ENCODE measurements at places on chromosomes 6 and 20. TPM values are rescaled to one million over a fixed set of nuclear protein-coding genes. Genes with fewer than 3 reads are reported as not detected.

Gene FGD2
- 0.44 TPM for total RNA-seq

Gene CYP21A2
- 1.4 TPM for total RNA-seq

Gene GMDS
- 38.8 TPM for total RNA-seq

Gene SLCO4A1
- total RNA-seq, result 15.2 TPM

Gene CFAP61
- total RNA-seq, result 0.18 TPM

Gene IMPG1
- not detected for total RNA-seq

Gene LY6G6D
- not detected for total RNA-seq

Gene NRM
- total RNA-seq, result 31.2 TPM

Gene TCF21
- 0.14 TPM for total RNA-seq

- H3K4me1 ChIP-seq, result peaks cover 49% of the 10 kb centered on the region
- peaks cover 99% of the 10 kb centered on the region for H3K36me3 ChIP-seq
- H3K27me3 ChIP-seq, result no peaks in the 10 kb centered on the region
- peak overlapping the region; percentile 98 for H3K4me3 ChIP-seq
Observed at GRCh38 chr6:36599791-36600209, 5.6 kb downstream of the SRSF3 start.

DNA sequence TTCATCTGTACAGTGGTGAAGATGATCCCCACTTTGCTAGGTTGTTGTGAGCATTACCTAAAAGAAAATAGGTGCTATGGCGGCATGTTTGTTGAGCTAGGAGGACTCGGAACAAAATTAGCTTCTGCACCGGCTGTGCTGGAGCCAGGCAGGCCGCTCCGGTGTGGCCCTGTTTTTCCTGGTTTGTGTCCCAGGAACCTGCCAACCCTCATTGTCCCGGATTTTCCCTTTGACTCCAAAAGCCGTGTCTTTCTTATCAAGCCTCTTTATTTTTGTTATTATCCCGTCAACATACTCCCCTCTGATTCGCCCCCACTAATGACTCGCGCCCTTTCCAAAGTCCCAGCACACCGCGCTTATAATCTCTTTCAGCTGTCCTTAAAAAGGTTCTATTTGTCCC, 117.0 kb downstream of the MYLK4 start:
- H3K36me3 ChIP-seq, result no peaks in the 10 kb centered on the region
- H3K27me3 ChIP-seq, result peaks cover 27% of the 10 kb centered on the region
- H3K4me3 ChIP-seq, result peak overlapping the region; percentile 63
- DNase-seq, result no peak
- peaks cover 32% of the 10 kb centered on the region for H3K4me1 ChIP-seq

- no peak overlapping the region for H3K27ac ChIP-seq
- peaks cover 10% of the 10 kb centered on the region for H3K4me1 ChIP-seq
- no peak for DNase-seq
- H3K27me3 ChIP-seq, result no peaks in the 10 kb centered on the region
- H3K36me3 ChIP-seq, result 0 out of 2 replicates have a peak, but pooled peaks cover 4% of the 10 kb centered on the region
Observed at GRCh38 chr6:107305391-107305790, 154.0 kb downstream of the PDSS2 start.

GRCh38 chr6:137811121-137811915, 55.7 kb upstream of the TNFAIP3 start:
- H3K27me3 ChIP-seq, result no peaks in the 10 kb centered on the region
- no peak overlapping the region for H3K4me3 ChIP-seq
- peak overlapping the region; percentile 38 for H3K27ac ChIP-seq
- no peak for DNase-seq

DNA sequence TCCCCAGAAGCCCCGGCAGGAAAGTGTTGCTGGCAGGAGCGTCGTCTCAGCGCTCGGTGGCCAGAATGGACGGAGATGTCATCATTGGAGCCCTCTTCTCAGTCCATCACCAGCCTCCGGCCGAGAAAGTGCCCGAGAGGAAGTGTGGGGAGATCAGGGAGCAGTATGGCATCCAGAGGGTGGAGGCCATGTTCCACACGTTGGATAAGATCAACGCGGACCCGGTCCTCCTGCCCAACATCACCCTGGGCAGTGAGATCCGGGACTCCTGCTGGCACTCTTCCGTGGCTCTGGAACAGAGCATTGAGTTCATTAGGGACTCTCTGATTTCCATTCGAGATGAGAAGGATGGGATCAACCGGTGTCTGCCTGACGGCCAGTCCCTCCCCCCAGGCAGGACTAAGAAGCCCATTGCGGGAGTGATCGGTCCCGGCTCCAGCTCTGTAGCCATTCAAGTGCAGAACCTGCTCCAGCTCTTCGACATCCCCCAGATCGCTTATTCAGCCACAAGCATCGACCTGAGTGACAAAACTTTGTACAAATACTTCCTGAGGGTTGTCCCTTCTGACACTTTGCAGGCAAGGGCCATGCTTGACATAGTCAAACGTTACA, 817 bp downstream of the GRM1 start:
- H3K27me3 ChIP-seq, result peaks cover 55% of the 10 kb centered on the region
- H3K27ac ChIP-seq, result no peak overlapping the region
- peak overlapping the region; percentile 80 for H3K4me3 ChIP-seq
- DNase-seq, result no peak
- H3K36me3 ChIP-seq, result no peaks in the 10 kb centered on the region

- H3K4me3 ChIP-seq, result no peak overlapping the region
- H3K27ac ChIP-seq, result no peak overlapping the region
- H3K27me3 ChIP-seq, result no peaks in the 10 kb centered on the region
- H3K4me1 ChIP-seq, result peaks cover 27% of the 10 kb centered on the region
Observed at GRCh38 chr20:18666803-18667415, 79.1 kb downstream of the DTD1 start.

- 0 out of 2 replicates have a peak, but pooled peaks cover 7% of the 10 kb centered on the region for H3K4me1 ChIP-seq
- no peak overlapping the region for H3K4me3 ChIP-seq
- no peak overlapping the region for H3K27ac ChIP-seq
Observed at GRCh38 chr6:74607934-74608333, 597.9 kb downstream of the COL12A1 start.

DNA sequence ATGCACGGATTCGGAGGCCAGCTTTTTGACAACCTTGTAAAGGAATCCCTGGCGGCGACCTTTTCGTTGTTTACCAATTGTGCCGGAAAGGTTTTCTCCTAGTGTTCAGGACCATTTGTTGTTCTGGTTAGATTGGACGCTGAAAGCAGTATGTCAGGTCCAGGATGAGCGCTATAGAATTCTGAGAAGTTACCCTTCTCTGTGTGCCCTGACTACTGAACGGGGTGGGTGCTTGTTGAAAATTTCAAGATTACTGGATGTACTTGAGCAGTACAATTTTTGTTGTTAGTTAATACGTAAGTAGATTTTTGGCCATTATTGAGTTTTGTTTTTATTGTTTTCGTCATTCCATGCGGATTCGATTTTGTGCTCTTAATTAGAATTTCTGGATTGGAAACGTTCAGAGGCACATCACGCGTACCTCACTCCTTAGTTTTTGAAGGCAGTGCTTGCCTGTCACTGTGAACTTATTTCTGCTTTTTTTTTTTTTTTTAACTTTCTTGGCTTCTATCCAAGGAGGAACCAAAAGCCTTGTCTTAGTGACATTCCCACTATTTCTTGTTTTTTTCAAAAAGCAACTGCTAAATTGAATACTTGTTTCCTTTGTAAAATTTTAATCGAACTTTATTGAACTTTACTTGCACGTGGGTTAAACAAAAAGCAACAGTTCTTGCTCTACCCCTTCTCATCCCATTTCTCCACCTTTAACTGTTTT, 898 bp downstream of the XRN2 start:
- no peaks in the 10 kb centered on the region for H3K27me3 ChIP-seq
- peak overlapping the region; percentile 82 for H3K27ac ChIP-seq
- H3K4me3 ChIP-seq, result peak overlapping the region; percentile 96
- H3K36me3 ChIP-seq, result peaks cover 19% of the 10 kb centered on the region
- no peak for DNase-seq
- peaks cover 28% of the 10 kb centered on the region for H3K4me1 ChIP-seq

DNA sequence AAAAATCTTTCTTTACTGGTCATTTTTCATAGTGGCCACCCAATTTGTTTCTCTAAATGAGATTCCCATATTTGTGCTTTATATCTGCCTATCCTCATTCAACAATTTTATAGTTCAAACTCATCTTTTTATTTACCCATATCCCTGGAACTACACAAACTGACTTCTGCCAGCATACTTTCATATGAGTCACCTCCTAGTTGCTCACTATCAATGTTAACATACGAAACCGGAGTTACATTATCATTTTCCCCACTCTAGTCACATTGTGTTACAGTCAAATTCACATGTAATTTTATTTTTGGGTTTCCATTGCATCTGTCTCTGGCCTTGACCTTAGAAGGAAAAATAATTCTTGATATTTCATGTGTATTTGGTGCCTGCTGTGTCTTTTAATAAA, 499.4 kb downstream of the MAFB start:
- 0 out of 2 replicates have a peak, but pooled peaks cover 3% of the 10 kb centered on the region for H3K36me3 ChIP-seq
- H3K27ac ChIP-seq, result no peak overlapping the region
- no peak overlapping the region for H3K4me3 ChIP-seq
- no peak for DNase-seq
- H3K27me3 ChIP-seq, result no peaks in the 10 kb centered on the region

DNA sequence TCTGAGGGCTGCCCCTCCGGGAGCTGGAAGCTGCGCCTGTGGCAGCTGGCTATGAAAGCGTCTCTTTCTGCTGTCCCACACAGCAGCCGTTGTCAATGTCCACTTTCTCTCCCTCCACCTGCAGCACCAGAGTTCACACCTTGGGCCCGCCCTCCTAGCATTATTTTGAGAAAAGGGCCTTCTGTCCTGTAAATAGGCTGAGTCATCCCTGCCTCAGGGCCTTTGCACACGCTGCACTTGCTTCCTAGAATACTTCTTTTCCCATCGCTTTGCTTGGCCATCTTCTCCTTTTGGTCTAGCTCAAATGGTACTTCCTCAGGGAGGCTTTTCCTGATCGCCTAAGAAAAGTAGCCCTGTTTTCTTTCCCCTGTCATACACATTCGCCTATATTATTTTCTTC, 69.3 kb upstream of the ZNFX1 start:
- peaks cover 5% of the 10 kb centered on the region for H3K4me1 ChIP-seq
- no peak overlapping the region for H3K4me3 ChIP-seq
- H3K36me3 ChIP-seq, result no peaks in the 10 kb centered on the region

DNA sequence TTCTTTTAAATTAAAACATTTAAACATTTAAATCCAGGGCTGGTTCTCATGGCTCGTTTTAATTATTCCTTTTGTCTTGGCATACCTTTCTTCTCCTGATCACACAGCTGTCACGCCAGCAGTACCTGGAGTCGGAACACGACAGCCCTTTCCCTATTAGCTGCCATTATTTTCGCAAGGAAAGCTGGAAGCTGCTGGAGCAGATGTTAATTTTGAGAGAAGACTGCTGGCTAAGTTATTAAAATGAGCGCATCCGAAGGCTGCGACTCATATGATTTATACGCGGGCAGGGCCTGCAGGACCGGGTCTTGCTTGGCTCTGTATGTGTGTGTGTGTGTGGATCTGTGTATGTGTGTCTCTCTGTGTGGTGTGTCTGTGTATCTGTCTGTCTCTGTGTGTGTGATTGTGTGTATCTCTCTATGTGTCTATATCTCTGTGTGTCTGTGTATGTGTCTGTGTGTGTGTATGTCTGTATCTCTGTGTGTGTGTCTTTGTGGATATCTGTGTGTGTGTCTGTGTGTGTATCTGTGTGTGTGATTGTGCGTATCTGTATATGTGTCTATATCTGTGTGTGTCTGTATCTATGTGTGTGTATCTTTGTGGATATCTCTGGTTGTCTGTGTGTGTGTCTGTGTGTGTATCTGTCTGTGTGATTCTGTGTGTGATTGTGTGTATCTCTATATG, 191.5 kb downstream of the CDH4 start:
- peaks cover 40% of the 10 kb centered on the region for H3K4me1 ChIP-seq
- peaks cover 6% of the 10 kb centered on the region for H3K27me3 ChIP-seq
- H3K27ac ChIP-seq, result no peak overlapping the region
- no peak overlapping the region for H3K4me3 ChIP-seq
- DNase-seq, result no peak

GRCh38 chr6:42120895-42121865, 21.2 kb downstream of the C6orf132 start:
- H3K4me1 ChIP-seq, result no peaks in the 10 kb centered on the region
- H3K4me3 ChIP-seq, result no peak overlapping the region
- DNase-seq, result no peak
- no peaks in the 10 kb centered on the region for H3K27me3 ChIP-seq
- no peak overlapping the region for H3K27ac ChIP-seq
- peaks cover 40% of the 10 kb centered on the region for H3K36me3 ChIP-seq

All from WTC11 (cell line).